ENCODE measurements at places on chromosomes 2 and 18. TPM values are rescaled to one million over a fixed set of nuclear protein-coding genes. Genes with fewer than 3 reads are reported as not detected.

Gene CD226
- 121 TPM for total RNA-seq

Gene FBXO48
- total RNA-seq = 1.2 TPM

Gene TUBA4B
- not detected for total RNA-seq

Gene PSMD14
- total RNA-seq = 113 TPM

Gene PRKAG3
- total RNA-seq = not detected

Gene FAM124B
- 0.64 TPM for total RNA-seq

Gene VWC2L
- total RNA-seq = not detected

Gene ZDBF2
- 9.9 TPM for total RNA-seq

Gene CLHC1
- 7.3 TPM for total RNA-seq

- DNase-seq = peak; percentile 66
Measured at GRCh38 chr2:237955640-237956401, 11.0 kb upstream of the UBE2F start.

DNA sequence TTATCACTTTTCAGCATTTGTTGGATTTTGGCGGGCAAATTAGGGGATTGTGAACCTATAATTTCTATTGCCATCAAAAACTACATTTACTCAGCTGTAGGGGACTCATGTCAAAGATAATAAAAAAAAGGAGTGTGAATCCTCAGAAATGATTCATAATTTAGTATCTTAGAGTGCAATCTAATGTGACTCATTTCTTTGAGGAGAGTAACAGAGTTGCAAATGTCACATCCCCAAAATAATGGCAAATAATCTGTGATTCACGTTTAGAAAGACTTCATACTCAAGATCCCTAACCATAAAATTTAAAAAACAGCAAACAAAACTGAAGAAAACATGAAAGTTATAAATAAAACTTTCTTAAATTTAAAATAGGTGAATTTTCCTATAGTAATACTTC lies 373.0 kb downstream of the CDH2 start:
- DNase-seq = no peak

DNA sequence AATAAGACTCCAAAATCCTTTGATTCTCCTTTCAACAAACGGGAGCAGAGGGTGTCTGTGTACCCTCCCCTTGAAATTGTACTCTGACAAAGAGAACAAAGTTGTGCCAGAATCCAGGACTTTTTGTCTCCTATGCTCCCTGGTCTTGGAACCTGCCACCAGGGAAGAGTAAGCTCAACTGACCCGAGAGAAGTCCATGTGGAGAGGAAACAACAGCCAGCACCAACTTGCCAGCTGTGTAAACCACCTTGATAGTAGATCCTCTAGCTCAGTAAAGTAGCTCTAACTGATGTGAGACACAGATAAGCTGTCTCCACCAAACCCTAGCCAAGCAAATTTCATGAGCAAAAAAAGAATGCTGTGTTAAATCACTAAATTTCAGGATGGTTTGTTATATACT lies 46.9 kb downstream of the LNPK start:
- no peak for DNase-seq

GRCh38 chr18:9961041-9961440 lies 47.2 kb downstream of the VAPA start:
- peak; percentile 57 for DNase-seq

DNA sequence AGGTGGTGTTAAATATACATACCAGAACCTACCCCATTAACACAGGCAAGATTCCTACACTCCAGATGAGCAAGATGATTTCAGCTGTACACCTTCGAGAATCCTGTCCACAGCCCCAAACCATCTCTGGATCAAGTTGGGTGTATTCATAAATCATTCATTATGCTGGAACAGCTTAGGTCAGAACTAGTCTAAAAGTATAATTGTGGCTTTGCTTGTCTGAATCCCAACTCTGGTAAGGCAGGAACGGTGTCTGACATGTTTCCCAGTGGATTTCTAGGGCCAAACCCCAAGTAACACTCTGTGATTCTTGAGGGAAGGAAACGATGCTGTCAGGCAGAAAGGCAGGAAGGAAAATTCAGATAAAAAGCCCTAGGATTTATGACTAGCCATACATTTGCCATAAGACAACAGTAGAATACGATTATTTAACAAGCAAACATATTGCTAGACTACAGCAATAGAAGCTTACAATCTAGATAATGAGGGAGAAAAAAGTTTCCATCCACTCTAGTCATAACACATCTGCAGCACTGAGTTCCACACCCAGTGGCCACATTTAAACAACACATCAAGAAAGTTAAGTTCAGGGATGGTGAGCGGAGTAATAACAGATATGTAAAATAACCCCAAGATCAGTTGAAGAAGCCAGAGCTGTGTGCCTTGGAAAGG lies 444.8 kb downstream of the RND3 start:
- DNase-seq = no peak

DNA sequence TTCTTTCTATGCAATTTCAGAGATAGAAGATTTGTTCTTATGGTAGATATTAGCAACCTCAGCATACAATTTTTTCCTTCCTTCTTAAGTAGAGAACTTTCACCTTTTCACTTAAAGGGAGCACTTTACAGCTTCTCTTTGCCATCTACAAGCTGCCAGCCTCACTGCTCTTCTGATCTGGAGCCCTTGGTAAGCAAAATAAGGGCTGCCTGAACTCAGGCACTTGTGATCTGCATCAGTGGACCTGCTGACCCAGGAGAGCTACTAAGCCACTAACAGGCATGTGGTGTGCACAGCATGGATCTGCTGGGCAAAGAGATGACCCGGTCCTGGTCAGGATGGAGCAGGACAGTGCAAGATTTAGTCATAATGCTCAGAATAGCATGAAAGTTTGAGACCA lies 80.8 kb upstream of the SNTG2 start:
- DNase-seq = no peak

DNA sequence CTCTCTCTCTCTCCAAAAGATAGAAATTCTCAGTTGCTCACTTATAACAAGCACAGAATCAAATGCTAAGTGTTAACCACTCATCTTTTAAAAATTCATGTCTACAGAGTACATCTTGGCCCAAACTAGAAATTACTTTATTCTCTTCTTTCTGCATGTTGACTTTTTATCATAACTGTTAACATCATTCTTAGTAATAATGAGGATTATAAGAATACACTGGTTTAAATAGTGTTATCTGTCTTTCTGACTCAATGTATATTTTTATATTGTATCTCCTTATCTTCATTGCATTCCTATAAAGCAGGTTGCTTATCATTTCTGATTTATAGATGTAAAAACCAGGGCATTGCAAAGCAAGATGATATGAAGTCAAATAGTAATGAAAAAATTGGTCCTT lies 17.8 kb upstream of the KLF7 start:
- DNase-seq = no peak

DNA sequence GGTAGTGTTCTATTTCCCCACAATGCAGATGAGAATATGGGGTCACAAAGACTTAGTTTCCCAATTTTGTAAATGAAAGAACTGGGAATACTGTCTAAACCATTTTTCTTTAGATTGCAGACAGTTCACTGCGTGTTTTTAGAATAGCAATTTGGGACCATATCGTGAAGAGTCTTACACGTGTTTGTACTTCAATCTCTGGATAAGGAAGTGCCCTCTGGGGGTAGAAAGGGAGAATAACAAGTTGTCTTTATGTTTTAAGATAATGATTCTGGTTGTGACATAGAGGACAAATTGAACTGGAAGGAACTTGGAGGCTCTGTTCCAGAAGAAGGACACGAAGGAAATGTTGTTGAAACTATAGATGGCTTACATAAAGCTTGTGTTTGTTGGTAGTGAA lies 457.7 kb downstream of the CBLN2 start:
- DNase-seq = no peak

DNA sequence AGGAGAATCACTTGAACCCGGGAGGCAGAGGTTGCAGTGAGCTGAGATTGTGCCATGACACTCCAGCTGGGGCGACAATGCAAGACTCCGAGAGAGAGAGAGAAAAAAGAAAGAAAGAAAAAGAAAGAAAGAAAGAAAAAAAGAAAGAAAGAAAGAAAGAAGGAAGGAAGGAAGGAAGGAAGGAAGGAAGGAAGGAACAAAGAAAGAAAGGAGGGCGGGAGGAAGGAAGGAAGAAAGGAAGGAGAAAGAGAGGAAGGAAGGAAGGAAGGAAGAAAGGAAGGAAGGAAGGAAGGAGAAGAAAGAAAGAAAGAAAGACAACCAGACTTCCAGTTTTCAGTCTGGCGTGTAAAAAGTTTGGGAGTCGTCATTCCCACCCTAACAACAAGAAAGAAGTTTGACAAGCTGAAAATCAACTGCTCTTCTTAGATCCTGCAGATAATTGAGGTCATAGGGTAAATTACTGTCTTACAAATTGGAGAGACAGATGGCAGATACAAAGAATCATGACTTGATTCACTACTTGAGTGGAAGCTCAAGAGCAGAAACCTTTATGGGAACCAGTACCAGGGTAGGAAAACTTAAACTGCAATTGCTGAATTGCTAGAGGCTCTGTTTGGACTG lies 15.1 kb upstream of the CYP27C1 start:
- DNase-seq = no peak

DNA sequence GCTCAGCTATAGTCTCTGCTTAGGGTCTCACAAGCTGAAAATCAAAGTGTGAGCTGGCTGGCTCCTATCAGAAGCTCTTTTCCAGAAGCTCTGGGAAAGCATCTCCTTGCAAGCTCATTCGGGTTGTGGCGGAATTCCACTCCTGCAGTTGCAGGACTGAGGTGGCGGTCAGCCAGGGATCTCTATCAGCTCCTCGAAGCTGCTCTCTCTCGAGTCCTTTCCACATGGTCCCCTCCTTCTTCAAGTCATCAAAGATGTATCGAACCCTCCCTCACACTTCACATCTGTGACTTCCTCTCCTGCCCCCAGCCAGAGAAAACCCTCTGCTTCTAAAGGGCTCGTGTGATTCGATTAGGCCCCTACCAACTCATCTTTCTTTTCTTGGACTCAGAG lies 141.7 kb downstream of the ZFP36L2 start:
- DNase-seq = no peak

GRCh38 chr2:96811917-96812316 lies 4.2 kb upstream of the CNNM3 start:
- DNase-seq = no peak

- DNase-seq = no peak
Measured at GRCh38 chr18:64956465-64956864, 794.3 kb upstream of the CDH7 start.
